Osteoblast (primary cell): ENCODE measurements at places on chromosomes 5 and 9. TPM values are rescaled to one million over a fixed set of nuclear protein-coding genes. Genes with fewer than 3 reads are reported as not detected.

GRCh38 chr9:26812217-26812616 lies 80.4 kb downstream of the CAAP1 start:
- no peaks in the 10 kb centered on the region for H3K4me1 ChIP-seq
- H3K27me3 ChIP-seq = no peaks in the 10 kb centered on the region
- no peak overlapping the region for H3K4me3 ChIP-seq
- no peak for DNase-seq

Gene IL11RA
- total RNA-seq = 34.4 and 38.0 TPM in 2 replicates

DNA sequence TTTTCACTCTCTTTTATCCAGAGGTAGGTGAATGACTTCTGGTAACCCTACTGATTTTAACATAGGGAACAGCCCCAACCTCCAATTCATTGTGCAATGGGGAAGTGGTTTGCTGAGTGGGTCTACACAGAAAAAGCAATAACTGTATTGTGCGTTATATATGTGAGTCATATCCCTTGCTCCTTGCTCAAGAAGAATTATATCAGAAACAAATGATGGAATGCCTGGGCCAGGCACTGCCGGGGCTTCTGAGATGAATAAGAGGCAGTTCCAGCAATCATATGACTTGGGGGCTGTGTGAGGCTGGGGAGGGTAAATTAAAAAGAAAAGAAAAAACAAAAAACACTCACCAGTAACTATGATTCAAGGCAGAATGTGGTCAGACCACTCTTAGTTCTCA lies 79.2 kb upstream of the ABCA1 start:
- H3K4me1 ChIP-seq = peaks cover 15% of the 10 kb centered on the region
- H3K27me3 ChIP-seq = no peaks in the 10 kb centered on the region
- peak; percentile 77 for DNase-seq
- peak overlapping the region; percentile 41 for H3K4me3 ChIP-seq
- no peaks in the 10 kb centered on the region for H3K36me3 ChIP-seq
- peak overlapping the region; percentile 91 for H3K27ac ChIP-seq

GRCh38 chr5:172949426-172949825 lies 9.8 kb upstream of the RPL26L1 start:
- DNase-seq = peak; percentile 19
- peaks cover 35% of the 10 kb centered on the region for H3K4me1 ChIP-seq
- H3K36me3 ChIP-seq = peaks cover 21% of the 10 kb centered on the region
- H3K27me3 ChIP-seq = no peaks in the 10 kb centered on the region
- no peak overlapping the region for H3K4me3 ChIP-seq
- H3K27ac ChIP-seq = no peak overlapping the region

GRCh38 chr9:12923468-12924009 lies 148.7 kb downstream of the LURAP1L start:
- no peaks in the 10 kb centered on the region for H3K27me3 ChIP-seq
- H3K4me3 ChIP-seq = no peak overlapping the region
- no peaks in the 10 kb centered on the region for H3K36me3 ChIP-seq
- DNase-seq = peak; percentile 77

DNA sequence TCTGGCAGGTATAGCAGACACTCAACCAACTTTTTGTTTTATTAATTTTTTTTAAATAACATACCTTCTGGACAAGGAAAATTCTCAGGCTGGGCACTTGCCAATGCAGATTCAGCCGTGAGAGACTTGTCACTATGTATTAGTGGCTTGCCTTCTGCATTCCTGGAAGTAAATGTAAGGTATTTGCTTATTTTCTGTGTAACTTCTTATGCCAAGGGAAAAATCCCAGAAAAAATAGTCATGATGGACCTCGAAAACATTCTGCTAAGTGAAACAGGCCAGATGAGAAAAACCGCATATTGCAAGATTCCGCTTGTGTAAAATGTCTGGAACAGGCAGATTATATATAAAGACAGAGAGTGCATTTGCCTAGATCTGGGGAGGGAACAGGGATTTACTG lies 260.3 kb upstream of the DAPK1 start:
- peaks cover 17% of the 10 kb centered on the region for H3K4me1 ChIP-seq
- H3K4me3 ChIP-seq = no peak overlapping the region
- no peaks in the 10 kb centered on the region for H3K36me3 ChIP-seq

Gene ADAMTS6
- 135 and 150 TPM in 2 replicates for total RNA-seq
